Stimulated activated CD4-positive, alpha-beta T cell treated with anti-CD3 and anti-CD28 coated beads, Interleukin-1b, Interleukin-23, amount 100 ng/mL, for 48 hours (primary cell): ENCODE measurements at places on chromosomes 13 and 19.

DNA sequence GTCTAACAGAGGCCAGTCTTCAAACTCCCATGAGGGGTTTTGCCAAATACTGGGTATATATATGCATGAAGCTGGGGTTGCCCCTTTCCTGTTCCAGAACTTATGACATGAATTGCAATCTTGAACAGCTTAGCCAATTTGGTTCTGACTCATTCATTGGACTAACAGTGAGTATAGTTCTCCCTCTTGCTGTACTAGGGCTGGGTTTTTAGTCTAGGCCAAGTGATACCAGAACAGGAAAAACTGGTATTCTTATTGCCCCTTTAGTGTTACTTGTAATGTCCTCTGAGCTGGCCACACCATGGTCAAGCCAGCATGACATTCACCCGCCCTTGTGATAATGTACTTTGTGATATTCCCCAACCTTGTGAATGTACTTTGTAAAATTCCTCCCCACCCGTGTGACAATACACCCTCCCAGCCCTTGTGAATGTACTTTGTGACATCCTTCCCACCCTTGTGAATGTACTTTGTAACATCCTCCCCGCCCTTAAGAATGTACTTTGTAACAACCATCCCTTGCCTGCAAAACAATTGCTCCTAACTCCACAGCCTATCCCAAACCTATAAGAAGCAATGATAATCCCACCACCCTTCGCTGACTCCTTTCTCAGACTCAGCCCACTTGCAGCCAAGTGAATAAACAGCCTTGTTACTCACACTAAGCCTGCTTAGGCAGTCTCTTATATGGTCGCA, 26.9 kb downstream of the ZNF846 start:
- no peak for DNase-seq

DNA sequence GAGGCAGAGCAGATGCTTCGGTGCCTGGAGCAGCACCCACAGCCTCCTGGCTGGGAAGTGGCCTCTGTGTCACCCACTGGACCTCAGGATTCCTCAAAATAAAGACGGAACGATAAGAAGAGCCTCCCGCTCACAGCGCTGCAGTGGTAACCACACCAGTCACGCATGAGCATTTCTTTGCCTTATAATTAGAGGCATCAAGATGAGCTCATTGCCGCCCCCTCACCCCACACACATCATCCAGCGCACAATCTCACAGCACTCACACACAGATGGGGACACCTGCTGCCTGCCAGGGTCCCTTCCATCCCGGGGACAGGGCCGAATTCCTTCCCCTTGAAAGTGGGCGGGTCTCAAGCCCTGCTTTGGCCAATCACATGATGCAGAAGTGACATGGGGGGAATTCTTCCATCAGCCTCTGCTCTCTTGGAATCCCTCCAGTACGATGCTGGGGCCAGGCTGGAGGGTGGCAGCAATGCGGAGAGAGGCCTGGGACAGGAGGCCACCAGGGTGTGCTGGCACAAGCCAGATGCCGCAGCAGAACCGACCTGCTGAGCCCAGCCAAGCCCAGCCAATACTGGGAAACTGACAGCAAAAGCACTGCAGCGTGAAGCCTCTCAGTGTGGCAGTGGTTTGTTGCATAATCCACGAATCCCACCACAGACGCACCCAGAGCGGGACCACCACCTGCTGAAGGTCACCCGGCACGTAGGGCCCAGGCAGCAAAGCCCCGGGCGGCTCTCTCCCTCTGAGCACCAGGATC, 16.0 kb downstream of the PIP5K1C start:
- no peak for DNase-seq

DNA sequence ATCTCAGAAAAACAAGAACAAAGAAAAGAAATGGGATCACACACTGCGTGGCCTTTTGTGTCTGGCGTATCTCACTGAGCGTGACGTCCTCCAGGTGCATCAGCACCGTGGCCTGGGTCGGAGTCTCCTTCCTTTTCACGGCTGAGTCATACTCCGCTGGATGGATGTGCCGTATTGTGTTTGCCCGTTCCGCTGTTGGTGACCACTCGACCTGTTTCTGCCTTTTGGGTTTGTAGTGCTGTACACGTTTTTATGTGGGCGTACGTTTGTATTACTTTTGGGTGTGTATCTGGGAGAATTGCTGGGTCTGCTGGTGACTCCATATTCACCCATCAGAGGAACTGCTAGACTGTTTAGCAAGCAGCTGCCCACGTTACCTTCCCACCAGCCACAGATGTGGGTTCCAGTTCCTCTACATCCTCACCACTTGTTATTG, 11.4 kb downstream of the ARID3A start:
- peak; percentile 38 for DNase-seq

GRCh38 chr19:32350987-32351348, 5.6 kb downstream of the ZNF507 start:
- DNase-seq = no peak

GRCh38 chr19:3543150-3544057, 4.4 kb downstream of the TEKTIP1 start:
- no peak for DNase-seq

DNA sequence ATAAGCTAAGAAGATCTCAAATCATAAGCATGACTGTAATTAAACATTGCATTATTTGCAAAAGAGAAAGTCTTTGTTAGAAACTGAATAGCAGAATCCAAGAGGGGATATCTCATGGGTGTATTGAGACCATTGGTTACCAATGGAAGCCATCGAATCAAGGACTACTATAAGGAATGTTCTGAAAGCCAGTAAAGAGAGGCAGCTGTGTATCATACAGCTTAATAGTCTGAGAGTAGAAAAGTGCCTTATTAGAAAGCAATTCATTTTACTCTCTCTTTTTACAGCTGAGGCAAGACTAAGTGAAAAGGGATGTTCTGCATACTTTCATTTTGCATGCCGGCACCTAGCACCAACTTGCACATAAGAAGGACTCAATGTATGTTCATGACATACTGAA, 7.6 kb upstream of the DCT start:
- DNase-seq = no peak

DNA sequence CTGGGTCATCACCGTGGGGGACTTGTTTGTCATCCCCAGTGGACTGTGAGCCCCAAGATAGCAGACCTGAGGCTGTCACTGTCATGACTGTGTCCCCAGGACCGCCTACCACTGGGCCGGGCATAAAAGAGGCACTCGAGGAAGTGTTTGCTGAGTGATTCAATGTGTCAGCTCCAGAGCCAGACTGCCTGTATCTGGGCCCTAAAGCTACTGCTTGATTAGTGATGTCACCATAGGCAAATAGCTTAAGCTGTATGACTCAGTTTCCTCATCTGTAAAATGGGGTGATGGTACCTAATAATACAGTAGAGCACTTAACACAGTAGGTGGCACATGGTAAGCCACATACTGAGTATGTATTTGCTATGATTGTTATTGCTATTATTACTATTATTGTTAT, 11.2 kb upstream of the CEACAM19 start:
- DNase-seq = no peak

- DNase-seq = peak; percentile 80
Observed at GRCh38 chr19:50922317-50922853, 11.2 kb upstream of the KLK4 start.
